Ovary (tissue), 10 donors: ENCODE measurements at places on chromosomes 1 and 21.

GRCh38 chr1:65264197-65264929 lies 45.0 kb upstream of the DNAJC6 start:
- DNase-seq: peak; percentile 22

- DNase-seq: no peak
These were observed 95.5 kb downstream of the GRIK3 start for GRCh38 chr1:36938819-36939218.

DNA sequence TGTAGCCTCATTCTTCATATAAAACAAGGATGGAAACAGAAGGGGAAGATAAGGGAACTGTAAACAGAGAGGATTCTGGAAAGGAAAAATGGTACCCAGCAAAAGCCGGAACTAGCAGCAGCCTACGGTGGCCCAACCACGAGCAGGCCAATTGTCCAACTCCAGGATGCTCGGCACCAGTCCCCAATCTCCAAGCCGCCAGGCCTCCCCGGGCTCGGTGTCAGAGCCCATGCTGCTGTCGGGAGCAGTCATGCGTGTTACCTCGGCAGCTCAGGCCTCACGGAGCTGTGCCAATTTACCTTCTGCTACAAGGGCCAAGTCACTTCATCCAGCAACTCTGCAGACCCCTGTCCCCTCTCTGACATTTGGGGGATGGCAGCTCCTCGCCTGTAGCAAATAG lies 130.8 kb downstream of the ZBTB18 start:
- no peak for DNase-seq

DNA sequence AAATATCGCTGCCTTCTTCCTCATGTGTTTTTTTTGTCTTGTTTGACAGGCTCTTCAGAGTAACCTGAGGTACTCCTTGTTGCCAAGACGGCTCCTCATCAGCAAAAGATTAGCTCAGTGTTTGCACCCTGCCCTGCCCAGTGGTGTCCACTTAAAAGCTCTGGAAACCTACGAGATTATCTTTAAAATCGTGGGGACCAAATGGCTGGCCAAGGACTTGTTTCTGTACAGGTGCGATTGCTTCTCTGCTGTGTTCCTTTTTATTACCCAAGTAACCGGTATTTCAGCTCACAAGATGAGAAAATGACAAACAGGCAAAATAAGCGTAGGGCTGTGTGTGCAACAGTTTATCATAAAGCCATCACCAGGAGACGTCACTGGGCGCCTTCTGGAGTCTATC lies 42.4 kb downstream of the DOP1B start:
- no peak for DNase-seq

GRCh38 chr1:115539061-115539460 lies 102.7 kb upstream of the VANGL1 start:
- DNase-seq: no peak

DNA sequence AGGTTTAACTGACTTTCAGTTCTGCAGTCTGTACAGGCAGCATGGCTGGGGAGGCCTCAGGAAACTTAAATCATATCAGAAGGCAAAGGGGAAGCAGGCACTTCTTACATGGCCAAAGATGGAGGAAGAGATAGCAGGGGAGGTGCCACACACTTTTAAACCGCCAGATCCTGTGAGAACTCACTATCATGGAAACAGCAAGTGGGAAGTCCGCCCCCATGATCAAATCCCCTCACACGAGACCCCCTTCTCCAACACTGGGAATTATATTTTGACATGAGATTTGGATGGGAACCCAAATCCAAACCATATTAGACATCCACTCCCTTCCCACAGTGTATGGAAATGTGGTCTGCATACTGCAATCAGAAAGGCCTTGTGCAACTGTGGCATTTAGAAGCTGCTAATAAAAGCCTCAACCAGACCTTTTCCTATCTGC lies 148.2 kb downstream of the FCRL5 start:
- DNase-seq: no peak

DNA sequence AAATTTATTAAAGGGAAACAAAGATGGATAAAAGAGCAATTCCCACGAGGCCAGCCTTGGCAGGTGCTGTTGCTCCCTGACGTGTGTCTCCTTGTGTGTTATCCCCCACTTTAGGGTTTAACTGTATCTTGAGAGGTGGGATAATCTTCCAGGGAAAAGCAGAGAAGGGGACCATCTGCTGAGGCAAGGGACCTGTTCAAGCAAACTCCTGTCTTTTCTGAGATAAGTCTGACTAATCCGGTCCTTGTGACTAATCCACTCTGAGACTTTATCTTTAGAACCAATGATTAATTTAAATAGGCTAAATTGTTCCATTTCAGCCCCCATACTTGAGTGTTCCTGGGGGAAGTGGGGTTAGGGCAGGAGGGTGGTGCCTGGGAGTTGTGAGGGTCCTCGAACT lies 163.6 kb downstream of the CAMTA1 start:
- DNase-seq: no peak

GRCh38 chr21:14753466-14754258 lies 207.5 kb upstream of the SAMSN1 start:
- no peak for DNase-seq

DNA sequence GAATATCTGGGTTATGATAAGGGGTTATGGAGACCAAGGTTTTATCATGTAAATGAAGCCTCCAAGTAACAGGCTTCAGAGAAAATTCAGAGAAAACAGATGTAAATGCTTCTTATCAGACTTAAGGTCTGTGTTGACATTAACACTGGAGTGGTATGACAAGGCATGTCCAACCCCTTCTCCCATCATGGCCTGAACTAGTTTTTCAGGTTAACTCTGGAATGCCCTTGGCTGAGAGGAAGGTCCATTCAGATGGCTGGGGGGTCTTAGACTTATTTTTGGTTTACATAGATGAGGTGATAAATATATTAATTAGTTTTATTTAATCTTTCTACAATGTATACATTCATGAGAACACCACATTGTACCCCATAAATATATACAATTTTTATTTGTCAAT lies 399.6 kb downstream of the TBX15 start:
- DNase-seq: no peak

- DNase-seq: no peak
These were observed 6.1 kb upstream of the PSEN2 start for GRCh38 chr1:226864311-226864710.

DNA sequence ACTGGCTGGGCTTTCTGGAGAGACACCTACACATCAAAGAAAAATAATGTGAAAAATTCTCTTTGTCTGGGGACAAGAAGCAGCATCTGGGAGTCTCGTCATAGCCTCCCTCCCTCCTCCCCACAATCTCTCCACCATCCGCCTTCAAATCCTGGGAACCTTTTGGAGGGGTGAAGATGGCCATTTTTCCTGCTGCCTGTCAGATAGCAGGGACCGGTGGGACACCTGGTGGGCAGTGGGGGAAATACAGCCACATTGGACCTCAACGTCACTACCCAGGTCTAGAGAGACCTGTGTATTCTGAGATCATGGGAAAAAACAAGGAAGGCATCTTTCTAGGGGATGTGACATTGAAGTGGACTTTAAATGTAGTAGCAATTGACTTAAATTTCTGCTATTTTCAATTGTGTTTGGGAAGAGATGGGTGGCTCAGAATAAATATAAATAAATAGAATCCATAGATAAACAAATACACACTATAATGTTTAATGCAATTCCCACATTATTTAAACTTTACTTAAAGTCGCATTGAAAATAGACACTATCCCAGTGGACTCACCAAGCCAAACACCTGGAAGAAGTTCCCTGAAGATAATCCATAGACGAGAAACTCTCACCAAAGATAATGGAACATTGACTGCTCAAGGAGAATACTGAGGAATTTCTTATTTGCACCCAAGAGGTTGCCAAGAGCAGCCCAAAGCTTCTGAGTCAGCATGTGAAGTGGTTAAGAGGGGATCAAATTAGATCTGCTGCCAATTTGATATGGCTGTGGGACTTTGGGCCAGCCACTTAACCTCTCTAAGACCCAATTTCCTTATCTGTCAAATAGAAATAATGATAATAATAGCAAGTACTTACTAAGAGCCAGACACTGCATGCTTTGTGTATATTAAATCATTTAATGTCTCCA lies 147.6 kb upstream of the CAMK1G start:
- DNase-seq: peak; percentile 37

GRCh38 chr1:19960591-19960990 lies 18.8 kb downstream of the PLA2G2A start:
- no peak for DNase-seq

DNA sequence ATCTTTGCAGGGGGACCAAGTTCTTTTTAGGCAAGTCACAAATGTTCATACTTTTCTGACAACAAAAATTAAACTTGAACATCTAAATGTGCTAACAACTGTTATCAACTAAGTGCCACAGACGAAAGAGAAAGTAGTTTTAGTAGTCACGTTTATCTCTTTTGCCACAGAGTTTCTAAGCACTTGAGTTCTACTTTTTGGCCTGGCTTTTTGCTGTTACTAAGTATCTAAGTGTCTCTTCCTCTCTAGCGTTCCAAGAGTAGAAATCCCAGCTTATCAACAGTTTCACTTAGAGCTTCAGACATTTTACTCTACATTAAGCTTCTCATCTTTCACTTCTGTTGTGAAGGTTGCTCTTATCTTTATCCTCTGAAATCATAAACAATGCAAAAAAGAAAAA lies 34.2 kb downstream of the GATAD2B start:
- no peak for DNase-seq

GRCh38 chr1:181501612-181502011 lies 18.3 kb downstream of the CACNA1E start:
- DNase-seq: no peak

GRCh38 chr1:67162954-67163353 lies 3.3 kb upstream of the IL23R start:
- no peak for DNase-seq

DNA sequence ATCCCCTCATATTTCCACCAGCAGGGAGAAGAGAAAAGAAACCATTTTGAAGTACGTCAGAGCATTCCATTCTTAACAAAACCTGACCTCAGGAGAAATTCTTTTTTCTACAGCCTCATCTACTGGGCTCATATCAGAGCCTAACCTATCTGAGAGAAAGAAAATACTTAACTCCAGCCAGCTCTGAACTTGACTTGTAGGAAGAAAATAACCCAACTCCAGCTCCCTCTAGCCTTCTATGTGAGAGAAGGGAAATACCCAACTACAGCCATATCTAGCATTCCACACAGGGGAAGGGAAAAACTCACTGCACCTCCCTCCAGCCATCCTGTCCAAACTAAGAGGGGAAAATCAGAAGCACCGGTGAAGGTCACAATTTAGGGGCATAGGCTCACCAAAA lies 57.7 kb downstream of the SPATA6 start:
- no peak for DNase-seq

DNA sequence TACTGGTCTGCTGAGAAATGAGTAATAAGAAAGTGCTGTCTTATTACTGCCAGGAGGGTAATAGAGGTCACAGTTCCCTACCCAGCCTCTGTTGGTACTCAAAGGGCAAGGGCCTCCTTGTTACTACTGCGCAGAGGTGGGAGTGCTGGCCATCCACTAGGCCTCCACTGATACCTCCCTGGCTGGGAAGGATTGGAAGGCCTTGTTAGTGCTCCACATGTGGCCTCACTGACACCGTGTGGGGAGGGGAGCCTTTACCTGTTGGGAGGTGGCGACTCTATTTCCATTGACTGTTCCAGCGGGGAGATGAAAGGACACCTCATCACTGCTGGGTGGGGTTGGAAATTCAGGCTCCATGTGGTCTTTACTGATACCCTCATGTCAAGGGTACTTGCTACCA lies 57.8 kb upstream of the USP24 start:
- DNase-seq: no peak

DNA sequence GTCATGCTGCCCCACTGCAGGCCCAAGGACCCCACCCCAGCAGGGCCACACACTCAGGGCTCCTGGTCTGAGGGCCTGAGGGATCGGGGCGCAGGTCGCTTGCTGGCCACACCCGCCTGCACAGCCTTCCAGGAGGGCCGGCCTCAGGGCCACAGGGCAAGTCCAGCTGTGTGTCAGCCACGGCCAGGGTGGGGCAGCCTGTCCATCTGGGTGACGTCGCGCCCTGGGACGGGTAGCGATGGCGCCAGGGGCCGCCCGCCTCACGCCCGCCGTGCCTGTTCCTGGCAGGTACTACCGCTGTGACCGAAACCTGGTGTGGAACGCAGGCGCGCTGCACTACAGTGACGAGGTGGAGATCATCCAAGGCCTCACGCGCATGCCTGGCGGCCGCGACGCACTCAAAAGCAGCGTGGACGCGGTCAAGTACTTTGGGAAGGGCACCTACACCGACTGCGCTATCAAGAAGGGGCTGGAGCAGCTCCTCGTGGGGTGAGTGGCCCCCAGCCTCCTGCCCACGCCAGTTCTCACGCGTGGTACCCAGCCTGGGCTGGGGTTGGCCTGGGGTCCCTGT lies 2.5 kb downstream of the COL6A1 start:
- DNase-seq: peak; percentile 60

GRCh38 chr21:15282665-15283064 lies 217.9 kb upstream of the NRIP1 start:
- no peak for DNase-seq

DNA sequence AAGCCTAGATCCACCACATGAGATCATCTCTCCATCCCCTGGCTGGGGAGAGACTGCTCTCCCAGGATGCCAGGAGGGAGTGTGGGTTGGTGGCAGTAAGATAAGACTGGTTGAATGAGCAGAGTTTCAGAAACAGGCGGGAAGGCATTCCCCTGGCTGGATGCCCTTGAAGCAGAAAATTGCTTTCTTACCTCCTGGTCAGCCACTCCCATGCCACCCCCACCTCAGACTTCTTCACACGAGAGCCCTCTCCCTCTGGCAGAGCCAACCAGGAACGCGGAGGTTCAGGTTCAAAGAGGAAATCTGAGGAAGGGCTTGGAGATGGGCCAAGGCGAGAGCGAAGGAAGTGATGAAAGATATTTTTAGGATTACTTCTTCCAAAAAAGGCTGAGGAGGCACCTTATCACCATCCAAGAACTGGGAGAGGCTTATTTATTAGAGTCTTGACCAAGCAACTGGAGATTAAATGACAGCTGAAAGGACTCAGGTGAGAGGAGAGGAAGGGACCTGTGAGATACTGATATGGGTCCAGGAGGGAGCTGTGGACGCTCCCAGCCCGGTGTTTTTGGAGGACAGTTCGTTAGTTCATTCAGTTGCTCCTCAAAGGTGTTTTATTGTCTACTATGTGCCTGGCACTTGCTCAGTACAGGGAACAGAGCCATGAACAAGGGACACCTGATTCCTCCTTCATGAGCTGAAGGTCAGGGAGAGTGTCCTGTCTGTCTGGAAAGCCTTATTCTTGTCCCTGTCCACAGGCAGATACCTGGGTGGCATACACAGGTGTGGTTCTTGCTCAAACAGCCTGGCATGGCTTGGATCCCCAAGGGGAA lies 18.9 kb upstream of the SLC26A9 start:
- DNase-seq: no peak

GRCh38 chr1:152053375-152053774 lies 16.6 kb upstream of the S100A11 start:
- no peak for DNase-seq

GRCh38 chr1:178538192-178538916 lies 25.4 kb downstream of the TEX35 start:
- no peak for DNase-seq

- no peak for DNase-seq
These were observed 10.4 kb downstream of the C1orf226 start for GRCh38 chr1:162391790-162392563.

DNA sequence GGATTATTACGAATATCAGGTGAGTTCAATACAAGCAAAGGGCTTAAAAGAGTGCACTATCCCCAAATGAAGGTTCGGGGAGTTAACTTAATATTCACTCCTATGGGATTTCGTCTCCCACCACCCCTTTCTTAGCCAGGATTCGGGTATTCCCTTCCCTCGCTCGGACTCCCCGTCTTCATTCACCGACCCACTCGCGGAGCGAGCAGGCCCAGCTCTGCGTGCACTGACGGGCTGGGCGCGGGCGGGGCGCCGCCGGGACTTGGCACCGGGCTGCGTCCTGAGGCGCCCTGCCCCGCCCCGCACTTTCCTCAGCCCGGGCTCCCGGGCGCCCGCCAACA lies 7.7 kb upstream of the MPZL1 start:
- DNase-seq: no peak

- DNase-seq: no peak
These were observed 62.5 kb downstream of the RNF220 start for GRCh38 chr1:44467566-44467965.
